ENCODE measurements at places on chromosomes 5 and 9.

GRCh38 chr9:94981723-94982090 is 255.2 kb downstream of the AOPEP start:
- DNase-seq = no peak

- no peak for DNase-seq
Measured at GRCh38 chr9:125845271-125845808, 98.2 kb downstream of the PBX3 start.

DNA sequence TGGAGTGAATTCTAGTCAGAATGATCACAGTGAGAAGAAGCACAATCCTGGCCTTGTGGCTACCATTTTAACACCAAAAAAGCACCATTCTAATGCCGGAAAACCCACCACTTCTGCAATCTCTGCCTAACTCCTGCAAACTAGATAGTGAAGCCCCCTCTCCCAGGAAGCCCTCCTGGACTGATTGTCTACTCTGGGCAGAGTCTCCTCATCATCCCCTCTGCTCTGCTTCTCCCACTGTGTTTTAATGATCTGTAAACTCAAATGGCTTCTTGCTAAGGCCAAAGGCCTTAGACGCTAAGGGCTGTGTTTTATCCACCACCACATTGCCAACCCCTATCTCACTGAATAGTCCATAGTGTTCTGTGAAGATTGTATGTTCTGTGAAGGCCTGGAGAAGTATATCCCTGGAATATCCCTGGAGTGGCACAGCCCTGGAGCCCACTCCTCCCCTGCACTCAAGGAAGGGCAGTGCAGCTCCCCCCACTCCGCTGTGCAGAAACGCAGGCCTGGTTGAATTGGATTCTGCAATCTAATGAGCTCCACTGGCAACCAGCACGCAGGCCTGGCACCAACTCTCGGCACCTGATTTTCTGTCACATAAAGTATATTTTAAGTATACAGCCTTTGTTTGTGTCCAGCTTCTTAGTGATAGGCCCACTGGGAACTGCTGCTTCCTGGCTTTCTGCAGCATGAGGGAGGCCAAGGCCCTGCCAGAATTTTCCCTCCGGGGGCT is 126.3 kb downstream of the ATPSCKMT start:
- no peak for DNase-seq

- no peak for DNase-seq
Measured at GRCh38 chr5:158769696-158770095, 330.0 kb downstream of the EBF1 start.
